ENCODE measurements at places on chromosomes 6 and 20. TPM values are rescaled to one million over a fixed set of nuclear protein-coding genes. Genes with fewer than 3 reads are reported as not detected.
A peak's percentile ranks its signal among the peaks of the same experiment; 100 is the strongest.

DNA sequence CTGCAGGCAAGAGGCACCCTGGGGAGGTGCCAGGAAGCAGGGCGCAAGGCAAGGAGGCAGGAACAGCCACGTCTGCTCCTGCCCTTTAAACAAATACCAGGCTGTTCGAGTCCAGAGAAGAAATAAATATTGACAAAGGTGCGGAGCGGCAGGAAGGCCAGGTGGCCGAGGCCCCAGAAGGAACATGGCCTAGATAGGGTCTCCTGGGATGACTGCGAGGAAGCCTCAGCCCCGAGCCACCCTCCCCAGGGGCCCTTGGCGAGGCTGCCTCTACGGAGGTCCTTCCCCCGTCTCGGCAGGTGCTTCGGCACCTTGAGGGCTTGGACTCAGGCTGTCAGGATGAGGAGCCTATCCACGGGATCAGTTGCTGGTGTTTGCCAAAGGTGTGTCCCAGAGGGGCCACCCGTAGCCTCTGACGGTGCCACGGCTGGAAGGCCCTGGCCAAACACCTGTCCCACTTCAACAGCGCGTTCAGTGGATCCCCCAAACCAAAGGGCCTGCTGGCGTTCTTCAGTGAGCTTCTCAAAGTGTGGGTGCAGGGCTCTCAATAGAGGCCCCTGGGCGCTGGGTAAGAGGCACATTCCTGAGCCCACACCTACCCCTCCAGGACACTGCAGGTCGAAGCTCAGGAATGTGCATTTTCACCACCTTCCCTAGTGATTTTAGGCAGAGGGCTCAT lies 39.8 kb downstream of the SNX5 start:
- no peak overlapping the region for H3K4me3 ChIP-seq
- no peaks in the 10 kb centered on the region for H3K36me3 ChIP-seq
- H3K4me1 ChIP-seq, result no peaks in the 10 kb centered on the region
- peaks cover 7% of the 10 kb centered on the region for H3K27me3 ChIP-seq
- no peak overlapping the region for H3K27ac ChIP-seq
- no peak for DNase-seq

GRCh38 chr6:168662301-168662936 lies 221.4 kb downstream of the SMOC2 start:
- no peak for DNase-seq
- H3K4me1 ChIP-seq, result no peaks in the 10 kb centered on the region
- H3K27me3 ChIP-seq, result no peaks in the 10 kb centered on the region
- no peaks in the 10 kb centered on the region for H3K36me3 ChIP-seq
- H3K4me3 ChIP-seq, result no peak overlapping the region

GRCh38 chr6:123945386-123945785 lies 141.7 kb downstream of the NKAIN2 start:
- H3K36me3 ChIP-seq, result no peaks in the 10 kb centered on the region
- H3K27ac ChIP-seq, result no peak overlapping the region
- no peak for DNase-seq
- H3K4me3 ChIP-seq, result no peak overlapping the region
- no peaks in the 10 kb centered on the region for H3K27me3 ChIP-seq

GRCh38 chr20:21172626-21173025 lies 46.7 kb downstream of the KIZ start:
- no peak overlapping the region for H3K4me3 ChIP-seq
- peaks cover 30% of the 10 kb centered on the region for H3K36me3 ChIP-seq
- H3K27me3 ChIP-seq, result no peaks in the 10 kb centered on the region
- no peak overlapping the region for H3K27ac ChIP-seq
- H3K4me1 ChIP-seq, result peaks cover 35% of the 10 kb centered on the region

DNA sequence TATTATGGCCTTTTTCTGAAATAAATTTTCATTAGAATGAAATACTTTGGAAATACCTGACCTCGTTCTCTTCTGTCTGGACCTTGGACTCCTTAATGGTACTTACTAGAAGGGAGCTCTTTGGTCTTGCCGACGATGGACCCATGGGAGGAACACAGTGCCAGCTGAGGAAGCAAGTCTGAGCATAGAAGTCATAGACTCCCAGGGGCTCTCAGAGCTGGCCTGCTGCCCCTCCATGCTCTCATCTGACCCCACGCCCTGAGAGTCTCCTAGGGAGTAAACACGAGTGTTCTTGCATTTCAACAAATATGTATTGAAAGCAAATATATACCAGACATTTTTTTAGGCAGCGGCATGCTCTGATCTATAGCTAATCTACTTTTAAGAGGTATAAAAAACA lies 87.8 kb downstream of the PLEKHG1 start:
- no peaks in the 10 kb centered on the region for H3K27me3 ChIP-seq
- no peak for DNase-seq
- H3K4me3 ChIP-seq, result no peak overlapping the region
- H3K27ac ChIP-seq, result no peak overlapping the region
- H3K36me3 ChIP-seq, result no peaks in the 10 kb centered on the region

Gene GDAP1L1
- total RNA-seq, result not detected

GRCh38 chr6:85360794-85361642 lies 88.9 kb upstream of the NT5E start:
- H3K27ac ChIP-seq, result no peak overlapping the region
- no peaks in the 10 kb centered on the region for H3K27me3 ChIP-seq
- H3K4me3 ChIP-seq, result no peak overlapping the region
- no peaks in the 10 kb centered on the region for H3K4me1 ChIP-seq
- H3K36me3 ChIP-seq, result no peaks in the 10 kb centered on the region

DNA sequence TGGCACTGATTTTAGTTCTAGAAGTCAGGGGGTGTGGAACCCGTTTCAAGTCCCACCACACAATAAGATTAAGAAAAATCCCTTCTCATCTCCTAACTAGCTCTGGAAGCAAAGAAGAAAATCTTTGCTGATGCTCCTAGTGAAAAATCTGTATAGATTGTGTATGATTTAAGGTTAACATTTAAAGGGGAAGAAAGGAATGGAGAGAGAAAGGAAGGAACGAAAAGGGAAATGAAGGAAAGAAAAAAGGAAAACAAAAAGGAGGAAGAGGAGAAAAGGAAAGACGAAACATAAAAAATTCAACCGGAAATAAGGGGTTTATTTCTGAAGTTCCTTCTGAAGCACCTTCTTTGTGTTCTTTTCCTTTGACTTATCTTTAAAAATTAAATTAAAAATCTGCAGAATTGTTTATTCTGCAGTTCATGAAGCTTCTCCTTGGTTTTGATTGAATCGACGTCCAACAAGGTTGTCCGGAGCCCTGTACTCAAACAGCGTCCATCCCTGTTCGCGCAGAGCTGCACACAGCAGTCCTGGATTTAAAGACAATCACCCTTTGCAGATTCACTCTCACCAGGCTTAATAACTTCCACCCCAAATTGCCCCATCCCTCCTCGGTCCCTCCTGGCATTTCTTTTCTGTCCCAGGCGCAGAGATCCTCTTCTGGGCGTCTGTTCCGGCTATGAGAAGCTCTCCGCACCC lies 1.6 kb upstream of the TFAP2B start:
- H3K27me3 ChIP-seq, result peaks cover 53% of the 10 kb centered on the region
- H3K27ac ChIP-seq, result no peak overlapping the region
- no peak overlapping the region for H3K4me3 ChIP-seq
- H3K36me3 ChIP-seq, result peaks cover 6% of the 10 kb centered on the region
- DNase-seq, result no peak
- peaks cover 10% of the 10 kb centered on the region for H3K4me1 ChIP-seq

Gene OPRM1
- total RNA-seq, result not detected

Gene TREM1
- not detected for total RNA-seq

Gene EYS
- total RNA-seq, result not detected

Gene AKAP12
- 0.08 TPM for total RNA-seq

DNA sequence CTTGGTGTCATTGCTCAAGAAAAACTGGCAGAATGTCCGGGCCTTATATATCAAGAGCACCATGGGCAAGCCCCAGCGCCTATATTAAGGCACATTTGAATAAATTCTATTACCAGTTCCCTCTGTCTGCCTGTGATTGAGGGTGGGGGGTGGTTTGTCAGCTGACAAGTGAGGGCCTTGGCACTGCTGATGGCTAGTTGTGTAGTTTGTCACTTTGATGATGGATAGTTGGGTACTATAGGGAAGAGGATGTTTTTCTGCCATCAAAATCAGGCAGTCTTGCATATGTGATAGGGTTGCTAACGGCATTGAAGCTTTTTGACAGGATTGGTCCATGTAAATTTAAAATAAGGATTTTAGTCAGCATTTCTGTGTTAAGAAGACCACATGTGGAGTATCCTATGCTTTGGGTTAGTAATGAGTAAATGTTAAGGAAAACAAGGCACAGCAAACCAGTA lies 2.5 kb downstream of the RPL10A start:
- peaks cover 75% of the 10 kb centered on the region for H3K36me3 ChIP-seq
- no peak for DNase-seq
- peak overlapping the region; percentile 70 for H3K27ac ChIP-seq
- H3K4me1 ChIP-seq, result peaks cover 41% of the 10 kb centered on the region

Gene ANGPT4
- not detected for total RNA-seq

GRCh38 chr6:169646906-169647567 lies 54.8 kb downstream of the WDR27 start:
- H3K27ac ChIP-seq, result no peak overlapping the region
- no peak overlapping the region for H3K4me3 ChIP-seq
- H3K27me3 ChIP-seq, result no peaks in the 10 kb centered on the region
- H3K4me1 ChIP-seq, result no peaks in the 10 kb centered on the region

GRCh38 chr6:100475554-100476320 lies 11.0 kb upstream of the SIM1 start:
- DNase-seq, result no peak
- peaks cover 2% of the 10 kb centered on the region for H3K4me1 ChIP-seq
- no peaks in the 10 kb centered on the region for H3K36me3 ChIP-seq
- no peak overlapping the region for H3K27ac ChIP-seq

GRCh38 chr6:36873115-36873514 lies 1.5 kb downstream of the PPIL1 start:
- H3K27me3 ChIP-seq, result peaks cover 7% of the 10 kb centered on the region
- DNase-seq, result no peak
- H3K36me3 ChIP-seq, result peaks cover 40% of the 10 kb centered on the region
- H3K4me1 ChIP-seq, result peaks cover 54% of the 10 kb centered on the region
- H3K4me3 ChIP-seq, result peak overlapping the region; percentile 83
- peak overlapping the region; percentile 98 for H3K27ac ChIP-seq

Measured in activated CD8-positive, alpha-beta T cell treated with anti-CD3 and anti-CD28 coated beads, Interleukin-2, amount 10 ng/mL, durations not matched to agents 7 days and 5 days (primary cell).